ENCODE measurements at places on chromosomes 1 and 21.

GRCh38 chr1:225777058-225777582 lies 506 bp upstream of the SRP9 start:
- no peak for DNase-seq

- no peak for DNase-seq
These were observed 57.9 kb upstream of the ADARB1 start for GRCh38 chr21:45016406-45017038.

DNA sequence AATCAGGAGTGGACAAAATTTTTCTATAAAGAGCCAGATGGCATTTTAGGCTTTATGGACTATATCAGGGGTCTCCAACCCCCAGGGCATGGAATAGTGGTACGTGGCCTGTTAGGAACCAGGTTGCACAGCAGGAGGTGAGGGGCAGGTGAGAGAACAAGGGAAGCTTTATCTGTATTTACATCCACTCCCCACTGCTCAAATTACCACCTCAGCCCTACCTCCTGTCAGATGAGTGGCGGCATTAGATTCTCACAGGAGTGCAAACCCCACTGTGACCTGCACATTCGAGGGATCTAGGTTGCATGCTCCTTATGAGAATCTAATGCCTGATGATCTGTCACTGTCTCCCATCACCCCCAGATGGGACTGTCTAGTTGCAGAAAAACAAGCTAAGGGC lies 13.9 kb downstream of the PHTF1 start:
- DNase-seq = no peak

- no peak for DNase-seq
These were observed 6.6 kb upstream of the HES4 start for GRCh38 chr1:1006305-1007159.

- no peak for DNase-seq
These were observed 13.5 kb downstream of the OLFML2B start for GRCh38 chr1:162010175-162010506.

DNA sequence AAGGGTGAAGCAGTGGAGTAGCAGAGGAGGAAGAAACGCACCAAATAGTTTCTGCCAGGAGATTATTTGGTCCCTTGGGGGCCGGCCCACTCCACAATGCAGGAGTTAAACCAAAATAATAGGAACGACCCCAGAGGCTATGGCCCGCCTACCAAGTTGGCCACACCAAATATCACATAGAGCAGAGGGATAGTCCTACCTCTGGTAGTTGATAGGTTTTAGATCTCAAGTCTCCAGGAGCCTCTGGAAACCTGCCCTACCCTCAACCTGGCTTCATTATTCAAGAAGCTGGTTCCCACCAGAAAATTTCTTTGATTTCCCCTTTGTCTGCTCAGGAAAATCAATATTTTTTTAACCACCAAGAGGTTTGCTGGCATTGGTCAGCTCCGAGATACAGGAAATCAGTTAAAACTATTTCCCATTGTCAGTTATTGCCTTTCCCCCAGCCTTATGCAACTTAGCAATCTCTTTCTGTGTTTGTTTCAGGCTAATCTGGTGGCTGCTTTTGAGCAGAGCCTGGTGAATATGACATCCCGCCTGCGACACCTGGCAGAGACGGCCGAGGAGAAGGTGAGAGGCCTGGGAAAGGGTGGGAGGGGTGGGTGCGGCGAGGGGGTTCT lies 35.5 kb upstream of the IPO9 start:
- DNase-seq = no peak

GRCh38 chr1:15289251-15289651 lies 42.2 kb downstream of the FHAD1 start:
- no peak for DNase-seq

- no peak for DNase-seq
These were observed 21.5 kb downstream of the IER5 start for GRCh38 chr1:181110013-181110412.

GRCh38 chr1:89918127-89918793 lies 76.7 kb upstream of the ZNF326 start:
- no peak for DNase-seq

GRCh38 chr21:29939924-29940275 lies at the start of gene GRIK1:
Gene GRIK1 (minus strand): TSS chr21:29939996.
- DNase-seq = peak; percentile 28

DNA sequence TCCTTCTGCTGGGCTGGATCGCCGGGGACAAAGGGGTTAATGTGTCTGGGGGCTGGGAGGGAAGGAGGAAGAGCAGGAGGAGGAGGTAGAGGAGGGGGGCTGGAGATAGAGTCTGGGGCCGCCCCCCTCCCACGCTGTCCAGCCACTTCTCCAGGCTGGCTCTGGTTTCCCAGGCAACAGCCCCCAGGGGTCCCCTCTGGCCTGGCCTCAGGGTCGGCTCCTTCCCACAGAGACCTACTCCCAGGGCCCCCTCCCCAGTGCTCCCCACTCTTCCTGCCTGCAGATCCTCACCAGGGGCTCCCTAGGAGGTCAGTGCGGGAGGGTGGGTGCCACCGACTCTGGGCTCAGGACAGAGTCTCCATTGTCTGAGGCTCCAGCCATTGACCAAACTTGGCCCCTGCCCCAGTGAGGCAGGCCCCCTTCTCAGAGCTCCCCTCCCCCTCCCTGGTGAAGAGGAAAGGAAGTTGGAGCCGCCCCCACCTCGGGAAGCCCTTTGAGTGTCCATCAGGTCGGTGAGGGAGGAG lies 34.1 kb downstream of the ARHGEF10L start:
- no peak for DNase-seq

- DNase-seq = peak; percentile 44
These were observed at the start of gene C1orf53 for GRCh38 chr1:197902454-197903195. Gene C1orf53 (plus strand): TSS chr1:197902630. CDS start chr1:197902650, 20 bp downstream.

GRCh38 chr1:152656459-152656858 lies 6.7 kb upstream of the LCE2D start:
- DNase-seq = no peak

DNA sequence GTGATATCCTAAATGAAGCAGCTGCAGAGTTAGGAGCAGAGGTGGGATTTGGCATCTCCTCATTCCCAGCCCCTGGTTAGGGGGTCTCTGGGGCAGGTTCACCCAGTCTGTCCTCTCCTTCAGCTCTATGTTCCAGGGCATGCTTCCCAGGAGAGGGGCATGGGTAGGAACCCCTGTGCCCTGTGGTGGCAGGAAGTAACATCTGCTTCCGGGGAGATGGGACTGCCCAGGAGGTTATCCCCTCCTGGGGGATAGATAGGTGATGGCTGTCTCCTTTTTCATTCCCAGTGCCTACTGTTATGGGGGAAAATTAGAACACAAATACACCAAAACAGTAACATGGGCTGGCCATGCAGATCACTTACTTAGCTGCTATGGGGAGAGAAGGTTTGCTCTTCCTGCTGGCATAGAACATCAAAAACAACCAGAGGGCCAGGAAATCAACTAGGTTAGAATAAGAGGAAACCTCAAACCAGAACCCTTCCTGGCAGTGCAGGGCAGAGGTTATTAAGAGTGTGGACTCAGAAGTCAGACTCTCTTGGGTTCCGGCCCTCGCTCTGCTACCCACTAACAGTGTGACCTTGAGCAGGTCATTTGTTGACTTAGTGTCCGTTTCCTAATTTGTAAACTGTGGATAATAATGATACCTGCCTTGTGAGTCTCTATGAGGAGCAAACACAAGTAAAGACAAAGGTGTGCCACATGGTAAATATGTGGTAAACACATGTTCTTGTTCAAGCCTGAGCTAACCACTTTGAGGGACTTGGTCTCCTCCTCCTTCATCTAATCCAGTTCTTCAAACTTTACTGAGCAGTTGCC lies 157.8 kb upstream of the JUN start:
- DNase-seq = no peak

- DNase-seq = no peak
These were observed 19.1 kb downstream of the MRAP start for GRCh38 chr21:32317726-32318125.

DNA sequence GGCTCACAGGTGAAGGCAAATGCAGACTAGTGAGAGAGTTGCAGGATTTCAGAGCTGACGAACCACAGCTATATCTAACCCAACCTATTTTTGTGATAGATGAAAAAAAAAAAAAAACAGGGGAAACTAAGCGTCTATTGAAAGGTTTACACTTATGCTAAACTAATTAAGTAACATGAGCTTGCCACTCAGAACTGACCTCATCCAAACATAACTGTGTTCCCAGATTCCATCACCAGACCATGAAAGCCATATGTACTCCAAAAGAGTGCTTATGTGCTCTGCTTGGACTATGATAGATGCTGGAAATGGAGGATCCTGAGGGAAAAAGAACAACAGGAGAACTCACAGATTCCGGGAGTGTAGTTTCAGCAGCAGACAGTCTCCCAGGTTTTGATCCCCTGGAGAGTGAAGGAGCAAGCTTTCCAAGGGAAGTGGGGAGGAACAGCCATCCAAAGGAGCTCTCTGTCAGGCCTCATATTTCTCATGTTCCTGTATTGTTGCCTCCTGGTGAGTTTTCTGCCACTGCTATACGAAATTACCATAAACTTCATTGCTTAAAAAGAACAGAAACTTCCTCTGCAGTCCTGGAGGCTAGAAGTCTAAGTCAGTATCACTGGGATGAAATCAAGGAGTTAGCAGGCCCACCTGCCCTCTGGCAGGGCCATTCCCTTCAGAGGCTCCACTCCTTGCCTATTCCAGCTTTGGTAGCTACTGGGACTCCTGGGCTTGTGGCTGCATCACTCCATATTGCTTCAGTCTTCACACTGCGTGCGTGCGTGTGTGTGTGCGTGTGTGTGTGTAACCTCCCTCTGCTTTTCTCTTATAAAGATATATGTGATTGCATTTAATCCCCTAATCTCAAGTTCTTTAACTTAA lies 38.1 kb downstream of the NIBAN1 start:
- DNase-seq = no peak

DNA sequence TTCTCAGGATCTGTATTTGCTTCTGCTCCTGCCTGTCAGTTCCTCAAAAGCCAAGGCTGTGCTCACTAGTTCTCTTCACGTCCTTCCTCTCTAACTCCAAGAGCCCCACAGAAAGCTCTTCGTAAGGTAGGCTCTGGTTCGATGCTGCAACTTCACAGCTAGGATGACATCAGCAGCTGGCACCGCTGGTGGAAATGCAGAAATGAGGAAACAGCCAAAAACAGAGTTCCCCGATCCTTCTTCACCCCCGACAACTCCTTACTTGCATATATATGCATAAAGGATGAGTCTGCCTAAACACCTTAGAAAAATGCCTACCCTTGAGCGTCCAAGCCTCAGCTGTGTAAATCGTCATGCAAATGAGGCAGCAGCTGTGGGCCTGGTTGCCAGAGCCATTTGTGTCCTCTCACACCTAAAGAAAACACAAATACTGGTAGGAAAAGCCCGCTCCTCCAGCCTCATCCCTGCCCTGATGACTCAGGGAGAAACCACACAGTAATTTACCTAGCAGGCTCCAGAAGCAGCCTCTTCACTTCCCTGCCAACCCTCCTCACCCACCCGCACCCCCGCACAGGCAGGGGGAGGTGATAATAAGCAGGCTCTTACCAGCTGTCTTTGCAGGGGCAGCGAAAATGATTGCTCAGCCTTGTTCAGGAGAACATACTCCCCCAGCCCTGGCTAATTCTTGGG lies 28.2 kb downstream of the BATF3 start:
- peak; percentile 62 for DNase-seq

- no peak for DNase-seq
These were observed 53.1 kb upstream of the GPR25 start for GRCh38 chr1:200819726-200820125.

DNA sequence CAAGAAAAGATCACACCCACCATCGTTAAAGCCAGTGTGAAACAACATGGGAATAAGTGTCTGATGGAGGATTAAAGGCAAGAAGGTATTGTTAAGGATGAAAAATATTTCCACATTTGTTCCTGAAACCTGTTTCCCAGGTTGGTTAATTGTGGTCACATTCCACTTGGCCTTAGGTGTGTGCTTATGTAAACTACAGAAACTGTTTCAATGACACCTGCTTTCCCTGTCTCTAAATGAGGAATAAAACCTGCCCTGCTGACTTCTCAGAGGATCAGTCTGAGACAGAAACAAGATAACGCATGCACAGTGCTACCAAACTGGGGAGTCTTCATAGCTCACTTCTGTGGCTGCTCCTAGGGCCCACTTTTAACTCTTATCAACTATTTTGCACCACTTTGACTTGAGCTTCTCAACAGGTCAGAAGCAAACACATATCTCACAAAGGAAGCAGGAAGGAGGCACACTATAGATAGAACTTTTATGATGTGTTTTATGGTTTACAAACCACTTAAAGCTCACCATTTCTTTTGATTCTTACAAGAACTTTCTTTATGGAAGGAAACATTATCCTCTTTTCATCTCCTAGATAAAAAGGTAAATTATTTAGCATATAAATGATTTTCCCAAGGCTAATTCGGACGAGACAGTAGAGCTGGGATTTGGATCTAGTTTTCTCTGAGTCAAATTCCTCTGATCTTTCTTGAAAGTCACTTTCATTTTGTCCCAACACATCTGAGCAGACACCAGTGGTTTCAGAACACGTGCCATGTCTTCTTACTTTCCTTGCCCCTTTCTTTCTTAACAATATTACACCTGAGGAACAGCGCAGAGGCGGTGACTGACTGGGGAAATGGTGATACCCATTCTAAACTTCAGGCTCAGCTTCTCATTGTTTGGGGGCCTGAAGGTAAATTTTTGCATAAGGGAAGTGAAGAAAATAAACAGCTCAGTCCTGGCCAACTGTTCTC lies 33.4 kb downstream of the CYP2J2 start:
- no peak for DNase-seq

DNA sequence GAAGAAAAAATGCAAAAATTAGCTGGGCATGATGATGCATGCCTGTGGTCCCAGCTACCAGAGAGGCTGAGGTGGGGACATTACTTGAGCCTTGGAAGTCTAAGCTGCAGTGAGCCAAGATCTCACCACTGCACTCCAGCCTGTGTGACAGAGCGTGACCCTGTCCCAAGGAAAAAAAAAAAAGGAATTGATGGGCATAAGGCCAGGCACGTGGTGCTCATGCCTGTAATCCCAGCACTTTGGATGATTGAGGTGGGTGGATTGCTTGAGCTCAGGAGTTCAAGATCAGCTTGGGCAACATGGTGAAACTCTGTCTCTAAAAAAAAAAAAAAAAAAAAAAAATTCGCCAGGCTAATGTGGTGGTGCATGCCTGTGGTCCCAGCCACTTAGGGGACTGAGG lies 55.8 kb upstream of the ATP2B4 start:
- DNase-seq = no peak

DNA sequence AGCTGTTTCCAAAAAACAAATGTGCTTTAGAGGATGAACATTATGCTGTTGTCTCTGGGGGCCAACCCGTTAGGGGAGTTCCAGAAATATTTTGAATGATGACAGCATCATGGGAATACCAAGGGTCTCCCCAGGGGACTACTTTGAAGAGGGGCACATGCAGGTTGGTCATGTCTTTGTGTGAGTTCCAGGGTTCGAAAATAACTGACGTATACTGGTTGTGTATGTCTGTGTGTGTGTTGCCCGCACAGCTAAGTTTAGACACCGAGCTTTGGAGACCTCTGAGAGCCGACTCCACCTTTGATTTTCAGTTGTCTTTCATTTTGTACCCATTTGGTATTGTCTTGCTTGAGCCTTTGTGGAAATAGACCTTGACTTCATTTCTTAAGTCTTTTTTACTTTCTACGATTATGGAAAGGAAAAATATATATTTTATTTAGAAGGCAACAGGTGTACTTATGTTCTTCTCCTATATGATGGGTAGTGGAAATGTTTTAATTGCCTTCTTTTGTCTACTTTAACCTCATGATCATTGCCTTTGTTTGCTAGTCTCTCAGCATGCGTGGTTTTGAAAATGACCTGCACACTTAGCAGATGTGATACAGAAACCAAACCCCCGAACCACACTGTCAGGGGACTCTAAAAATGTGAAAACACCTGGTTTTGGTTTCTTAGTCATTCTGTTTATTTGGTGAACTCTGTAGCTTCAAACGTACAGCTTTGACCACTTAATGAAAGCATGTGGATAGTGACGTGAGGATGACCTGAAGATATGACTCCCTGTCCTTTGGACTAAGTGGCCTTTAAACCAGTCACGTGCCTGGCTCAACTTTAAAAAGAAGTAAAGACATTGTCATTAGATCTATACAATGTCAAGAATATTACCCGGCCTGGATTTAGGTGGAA lies 56.5 kb downstream of the GALNT2 start:
- no peak for DNase-seq

All from SHP77 treated with DMSO at 0.1 percent for 48 hours (cell line).